Activated naive CD4-positive, alpha-beta T cell treated with anti-CD3 and anti-CD28 coated beads, Interleukin-2, amount 50 U/mL, for 16 hours (primary cell): ENCODE measurements at places on chromosomes 3 and 15.
A peak's percentile ranks its signal among the peaks of the same experiment; 100 is the strongest.

DNA sequence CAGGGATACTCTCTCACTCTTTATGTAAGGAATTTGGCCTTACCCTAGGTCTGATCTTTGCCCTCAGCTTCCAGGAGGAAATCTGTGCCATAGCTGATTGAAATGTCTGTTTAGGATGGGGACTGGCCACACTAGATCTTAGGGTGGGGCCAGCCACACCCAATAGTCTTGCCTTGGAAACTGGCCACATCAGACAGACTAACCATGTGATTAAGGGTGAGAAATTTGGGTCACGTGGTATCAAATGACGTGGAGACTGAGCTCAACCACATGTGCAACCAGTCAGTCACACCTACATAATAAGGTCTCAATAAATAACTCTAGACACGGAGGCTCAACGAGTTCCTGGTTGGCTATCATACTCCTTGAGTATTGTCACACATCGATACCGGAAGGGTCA is 113.5 kb downstream of the CNTN3 start:
- no peak for DNase-seq

DNA sequence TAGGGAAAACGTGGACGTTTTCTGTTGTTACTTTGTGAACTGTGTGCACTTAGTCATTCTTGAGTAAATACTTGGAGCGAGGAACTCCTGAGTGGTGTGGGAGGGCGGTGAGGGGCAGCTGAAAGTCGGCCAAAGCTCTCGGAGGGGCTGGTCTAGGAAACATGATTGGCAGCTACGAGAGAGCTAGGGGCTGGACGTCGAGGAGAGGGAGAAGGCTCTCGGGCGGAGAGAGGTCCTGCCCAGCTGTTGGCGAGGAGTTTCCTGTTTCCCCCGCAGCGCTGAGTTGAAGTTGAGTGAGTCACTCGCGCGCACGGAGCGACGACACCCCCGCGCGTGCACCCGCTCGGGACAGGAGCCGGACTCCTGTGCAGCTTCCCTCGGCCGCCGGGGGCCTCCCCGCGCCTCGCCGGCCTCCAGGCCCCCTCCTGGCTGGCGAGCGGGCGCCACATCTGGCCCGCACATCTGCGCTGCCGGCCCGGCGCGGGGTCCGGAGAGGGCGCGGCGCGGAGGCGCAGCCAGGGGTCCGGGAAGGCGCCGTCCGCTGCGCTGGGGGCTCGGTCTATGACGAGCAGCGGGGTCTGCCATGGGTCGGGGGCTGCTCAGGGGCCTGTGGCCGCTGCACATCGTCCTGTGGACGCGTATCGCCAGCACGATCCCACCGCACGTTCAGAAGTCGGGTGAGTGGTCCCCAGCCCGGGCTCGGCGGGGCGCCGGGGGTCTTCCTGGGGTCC is at the start of gene TGFBR2:
Gene TGFBR2 (plus strand): TSS at position 301 of the 731 bp plus-strand sequence. CDS start 283 bp downstream, at position 584.
- peak; percentile 85 for DNase-seq

DNA sequence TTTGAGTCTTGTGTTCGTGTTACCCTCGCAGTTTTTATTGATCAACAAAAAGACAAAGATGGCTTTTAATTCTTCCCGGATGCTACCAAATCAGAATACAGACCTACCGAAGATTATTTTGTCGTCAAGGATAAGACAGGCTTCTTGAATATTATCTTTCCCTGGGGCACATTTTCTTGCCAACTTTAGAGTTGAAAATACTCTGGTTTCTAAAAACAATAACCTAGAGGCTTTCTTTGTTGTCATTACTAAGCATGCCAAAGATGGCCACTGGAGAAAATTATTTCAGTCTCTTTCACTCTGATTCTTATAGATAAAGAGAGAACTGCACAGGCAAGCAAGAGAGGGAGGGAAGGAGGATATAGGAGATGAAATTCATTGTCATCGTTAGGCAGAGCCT is 33.9 kb downstream of the OXNAD1 start:
- no peak for DNase-seq

DNA sequence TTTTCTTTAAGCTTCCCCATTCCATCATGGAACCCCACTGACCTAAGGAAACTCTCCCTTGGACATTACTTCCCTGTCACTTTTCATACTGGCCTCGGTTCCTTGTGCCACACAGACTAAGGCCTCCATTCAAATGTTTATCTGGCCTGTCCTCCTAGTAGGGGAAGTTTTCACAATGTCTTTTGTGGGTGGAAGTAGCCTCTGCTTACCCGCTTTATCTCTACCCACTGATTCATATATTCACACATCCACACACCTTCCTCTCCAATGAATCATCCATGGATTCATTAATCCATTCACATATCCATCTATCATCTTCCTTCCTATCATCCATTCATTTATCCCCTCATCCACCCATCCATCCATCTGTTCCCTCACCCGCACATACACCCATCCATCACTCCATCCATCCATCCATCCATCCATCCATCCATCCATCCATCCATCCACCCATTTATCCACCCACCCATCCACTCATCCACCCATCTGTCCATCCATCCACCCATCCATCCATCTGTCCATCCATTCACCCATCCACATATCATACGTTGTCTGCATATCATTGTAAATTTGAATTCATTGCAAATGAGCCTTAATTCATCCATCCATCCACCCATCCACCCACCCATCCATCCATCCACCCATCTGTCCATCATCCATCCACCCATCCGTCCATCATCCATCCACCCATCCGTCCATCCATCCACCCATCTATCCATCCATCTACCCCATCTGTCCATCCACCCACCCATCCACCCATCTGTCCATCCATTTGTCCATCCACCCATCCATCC is 49.1 kb downstream of the IQSEC1 start:
- no peak for DNase-seq

- no peak for DNase-seq
Measured at GRCh38 chr3:1664266-1664665, 434.4 kb upstream of the CNTN4 start.

GRCh38 chr15:91186904-91187656 is 87.0 kb downstream of the SV2B start:
- DNase-seq: no peak

DNA sequence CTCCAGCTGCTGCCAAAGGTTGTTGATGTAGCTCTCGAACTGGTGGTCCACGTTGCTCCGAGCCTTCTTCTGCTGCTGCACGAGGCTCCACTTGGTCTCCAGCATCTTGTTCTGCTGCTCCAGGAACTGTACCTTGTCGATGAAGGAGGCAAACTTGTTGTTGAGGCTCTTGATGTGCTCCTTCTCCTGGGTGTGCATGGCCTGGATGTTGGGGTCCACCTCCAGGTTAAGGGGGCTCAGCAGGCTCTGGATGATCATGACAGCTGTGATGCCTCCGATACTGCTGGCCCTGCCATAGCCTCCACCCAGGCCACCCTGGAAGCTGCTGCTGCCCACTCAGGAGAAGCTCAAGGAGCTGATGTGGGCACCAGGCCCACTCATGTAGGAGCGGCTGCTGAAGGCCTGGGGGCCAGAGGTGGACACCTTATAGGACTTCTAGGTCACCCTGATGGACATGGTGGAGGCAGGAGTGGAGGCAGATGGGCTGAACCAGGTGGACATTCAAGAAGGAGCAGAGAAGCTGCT is 14.9 kb upstream of the PSTPIP1 start:
- no peak for DNase-seq

DNA sequence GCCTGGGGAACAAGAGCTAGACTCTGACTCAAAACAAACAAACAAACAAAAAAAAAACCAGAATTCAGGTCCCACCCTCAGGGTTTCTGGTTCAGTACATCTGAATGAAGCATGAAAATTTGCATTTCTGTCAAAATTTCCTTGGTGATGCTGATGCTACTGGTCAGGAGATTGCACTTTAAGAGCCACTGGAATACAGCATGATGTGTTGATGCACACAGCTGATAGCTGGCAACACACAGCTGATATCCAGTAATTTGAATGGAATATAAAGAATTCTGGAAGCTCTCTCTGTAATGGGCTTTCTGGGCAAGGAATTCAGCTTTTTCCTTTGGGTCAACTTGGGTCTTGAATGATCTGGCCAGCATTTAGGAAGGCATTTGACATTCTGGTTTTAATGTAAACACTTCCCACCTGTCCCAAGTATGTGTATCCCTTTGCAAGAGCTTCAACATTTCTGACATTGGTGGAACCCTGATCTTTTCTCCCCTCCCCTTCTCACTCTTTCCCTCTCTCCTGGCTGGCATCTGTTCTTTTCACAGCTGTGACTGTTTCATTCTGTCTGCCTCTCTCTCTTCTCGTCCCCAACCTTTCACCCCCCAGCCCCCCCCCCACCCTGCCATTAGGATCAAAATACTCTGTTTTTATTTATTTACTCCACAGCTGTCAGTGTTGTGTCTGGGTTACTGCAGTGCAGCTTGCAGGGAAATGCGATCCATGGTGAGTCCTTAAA is 189.5 kb downstream of the TPRG1 start:
- no peak for DNase-seq
